NCI-H1694 (cell line): ENCODE measurements at places on chromosomes 12 and 14.

DNA sequence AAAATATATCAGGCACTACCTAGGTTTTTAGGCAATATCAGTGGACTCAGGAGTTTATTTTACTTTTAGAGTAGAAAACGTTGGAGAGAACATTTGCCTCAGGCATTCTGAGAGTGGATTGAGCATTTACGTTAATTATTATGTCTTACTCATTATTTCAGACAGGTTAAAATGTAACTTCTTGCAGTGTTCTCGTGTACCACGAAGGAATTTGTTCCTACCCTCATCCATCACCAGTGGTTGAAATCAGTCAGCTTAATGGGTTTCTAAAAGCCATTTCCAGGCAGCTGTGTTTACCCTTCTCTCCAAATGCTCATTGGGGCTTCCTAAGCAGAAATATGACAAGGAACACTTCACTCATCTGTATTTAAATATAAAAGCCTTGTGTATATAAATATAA, 9.1 kb upstream of the LDHB start:
- no peak for DNase-seq

DNA sequence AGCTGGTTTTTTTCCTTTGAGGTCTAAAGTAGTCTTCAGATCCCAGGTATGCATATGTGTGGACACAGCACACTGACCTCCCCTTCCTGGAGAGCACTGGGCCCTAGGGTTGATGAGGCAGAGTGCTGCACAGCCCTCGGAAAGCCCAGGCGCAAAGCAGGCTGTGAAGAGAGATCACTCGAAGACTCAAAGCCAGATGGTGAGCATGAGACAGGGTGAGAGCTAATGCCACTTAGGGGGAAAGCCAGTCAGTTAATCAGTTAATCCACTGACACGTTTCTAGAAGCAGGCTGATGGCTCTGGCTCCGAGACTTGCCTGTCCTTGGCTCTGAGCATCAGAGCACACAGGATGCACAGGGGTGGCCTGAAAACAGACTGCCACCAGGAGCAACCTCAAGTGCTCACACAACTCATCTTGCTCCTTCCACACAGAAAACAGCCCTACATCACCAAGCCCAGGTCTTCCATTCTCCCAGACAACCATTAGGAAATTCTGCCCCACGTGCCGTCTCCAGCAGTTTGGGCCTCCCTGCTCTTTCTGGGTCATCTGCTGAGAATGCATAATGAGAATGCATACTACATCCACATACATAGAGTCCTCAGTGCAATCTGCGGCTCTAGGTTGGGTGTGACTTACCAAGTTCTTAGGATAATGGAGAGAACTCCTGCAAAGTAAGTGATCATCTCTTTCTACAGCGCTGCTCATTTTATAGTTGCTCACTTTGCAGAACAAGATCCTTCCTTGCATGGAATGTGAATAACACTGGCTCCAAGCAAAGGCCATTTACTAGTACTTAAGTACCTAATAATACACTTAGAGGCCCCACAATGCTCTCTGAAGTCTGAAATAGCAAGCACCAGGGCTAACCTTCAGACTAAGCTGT, 12.0 kb downstream of the AQP6 start:
- DNase-seq, result peak; percentile 44

GRCh38 chr12:87311206-87311605, 718.0 kb downstream of the C12orf50 start:
- no peak for DNase-seq

- no peak for DNase-seq
These were observed 239.3 kb downstream of the RMST start for GRCh38 chr12:97701901-97702300.
